Activated naive CD8-positive, alpha-beta T cell treated with anti-CD3 and anti-CD28 coated beads, Interleukin-2, amount 50 U/mL, for 24 hours (primary cell): ENCODE measurements at places on chromosomes 12 and 14.

DNA sequence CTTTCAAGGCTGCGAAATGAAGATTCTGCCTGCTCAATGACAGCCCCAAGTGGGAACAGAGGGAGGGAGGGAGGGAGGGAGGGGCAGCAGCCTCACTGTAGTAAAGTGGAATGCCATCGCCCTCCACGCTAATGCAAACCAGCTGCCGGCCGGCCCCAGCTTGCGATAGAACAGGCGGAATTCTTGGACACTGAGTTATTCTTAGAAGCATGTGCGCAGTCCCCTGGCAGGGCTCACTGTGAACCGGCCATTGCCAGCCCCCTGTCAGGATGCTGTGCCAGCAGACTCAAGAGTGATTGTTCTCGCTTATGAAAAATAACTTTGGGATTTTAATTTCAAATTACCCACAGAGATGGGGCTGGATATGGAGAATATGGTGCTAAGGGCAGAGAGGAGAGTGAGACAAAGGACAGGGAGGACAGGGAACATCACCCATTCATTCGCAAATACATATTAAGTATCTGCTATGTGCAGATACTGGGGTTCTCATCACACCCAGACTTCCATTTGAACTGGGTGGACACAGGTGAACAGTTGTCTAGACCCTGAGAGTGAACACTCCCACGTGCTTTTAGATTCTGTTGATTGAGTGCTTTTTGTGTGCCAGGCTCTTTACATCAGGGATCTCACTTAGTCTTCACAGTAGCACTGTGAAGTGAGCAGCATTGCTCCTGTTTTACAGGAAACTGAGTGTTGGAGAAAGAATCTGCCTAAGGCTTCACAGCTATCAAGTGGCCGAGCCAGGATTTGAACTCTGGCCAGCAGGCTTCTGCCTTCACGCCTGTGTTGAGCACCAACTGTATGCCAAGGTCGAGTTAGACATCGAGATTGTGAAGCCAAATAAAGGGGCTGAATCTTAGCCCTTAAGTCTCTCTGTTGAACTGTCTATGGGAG lies 192.9 kb downstream of the C12orf75 start:
- no peak for DNase-seq

- DNase-seq, result no peak
Measured at GRCh38 chr12:40898505-40898904, 206.3 kb downstream of the CNTN1 start.

DNA sequence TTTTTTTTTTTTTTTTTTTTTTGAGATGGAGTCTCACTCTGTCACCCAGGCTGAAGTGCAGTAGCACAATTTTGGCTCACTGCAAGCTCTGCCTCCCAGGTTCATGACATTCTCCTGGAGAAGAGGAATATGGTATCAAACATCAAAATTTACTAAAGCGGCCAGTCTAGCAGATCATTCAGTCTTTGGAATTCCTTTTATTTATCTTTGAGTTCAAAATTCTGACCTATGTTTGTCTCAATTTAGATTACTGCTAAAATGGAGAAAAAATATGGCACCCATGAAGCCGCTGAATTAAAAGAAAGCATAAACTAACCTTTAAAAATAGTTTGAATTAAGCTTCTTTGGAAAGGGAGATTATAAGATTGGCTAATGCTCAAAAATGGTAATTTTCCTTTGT lies 64.5 kb upstream of the EGLN3 start:
- no peak for DNase-seq

DNA sequence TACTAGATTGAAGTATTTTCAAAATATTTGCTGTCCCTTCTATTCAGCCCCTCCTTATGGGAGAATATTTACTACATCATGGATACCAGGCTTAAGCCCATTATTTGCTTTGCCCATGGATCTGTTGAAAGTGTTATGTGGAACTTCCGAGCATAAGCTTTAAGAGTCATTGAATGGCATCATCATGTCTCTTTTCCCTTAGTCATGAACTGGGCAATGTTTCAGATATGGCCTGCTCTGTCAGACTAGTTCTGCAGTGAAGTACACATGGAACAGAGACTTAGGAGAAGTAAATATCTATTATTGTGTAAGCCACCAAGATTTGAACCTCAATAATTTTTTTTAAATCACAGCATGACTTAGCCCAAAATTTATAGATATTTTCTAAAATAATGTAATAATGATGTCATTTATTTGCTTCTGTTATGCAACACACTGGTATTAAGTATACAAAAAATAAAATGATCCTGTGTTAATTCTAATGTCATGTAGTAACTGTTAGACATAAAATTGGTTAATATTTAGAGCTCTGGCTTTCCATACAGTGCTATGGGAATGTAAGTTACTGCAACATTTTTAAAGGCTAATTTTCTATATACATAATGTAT lies 1097.3 kb downstream of the SLC16A7 start:
- no peak for DNase-seq

GRCh38 chr12:57612711-57613426 lies 1.6 kb downstream of the ARHGEF25 start:
- DNase-seq, result no peak
